ENCODE measurements at places on chromosomes 7 and 10. TPM values are rescaled to one million over a fixed set of nuclear protein-coding genes. Genes with fewer than 3 reads are reported as not detected.

The RBP3 gene
- total RNA-seq = not detected

The EVX1 gene
- not detected for total RNA-seq

The SPAM1 gene
- not detected for total RNA-seq

The ZNF239 gene
- 2.0 TPM for total RNA-seq

The TCF7L2 gene
- total RNA-seq = 9.4 TPM

The SLC18A3 gene
- total RNA-seq = not detected

The STEAP1 gene
- total RNA-seq = 1.2 TPM

The PNLIPRP3 gene
- not detected for total RNA-seq

The ADD3 gene
- total RNA-seq = 115 TPM
